ENCODE measurements at places on chromosomes 11 and 22. TPM values are rescaled to one million over a fixed set of nuclear protein-coding genes. Genes with fewer than 3 reads are reported as not detected.

PEX16 gene
- 17.5 TPM for total RNA-seq

RANBP1 gene
- total RNA-seq = 291 TPM

OR51B4 gene
- not detected for total RNA-seq

SLC17A6 gene
- not detected for total RNA-seq

CD248 gene
- not detected for total RNA-seq

CELSR1 gene
- 32.8 TPM for total RNA-seq

MN1 gene
- total RNA-seq = 4.4 TPM

RCE1 gene
- total RNA-seq = 52.1 TPM

ANO1 gene
- total RNA-seq = 4.0 TPM

E2F8 gene
- 6.3 TPM for total RNA-seq

THY1 gene
- total RNA-seq = 14.7 TPM

SUSD2 gene
- 84.1 TPM for total RNA-seq

ZNF215 gene
- 0.91 TPM for total RNA-seq
